ENCODE measurements at places on chromosomes 1 and 21. TPM values are rescaled to one million over a fixed set of nuclear protein-coding genes. Genes with fewer than 3 reads are reported as not detected.

DNA sequence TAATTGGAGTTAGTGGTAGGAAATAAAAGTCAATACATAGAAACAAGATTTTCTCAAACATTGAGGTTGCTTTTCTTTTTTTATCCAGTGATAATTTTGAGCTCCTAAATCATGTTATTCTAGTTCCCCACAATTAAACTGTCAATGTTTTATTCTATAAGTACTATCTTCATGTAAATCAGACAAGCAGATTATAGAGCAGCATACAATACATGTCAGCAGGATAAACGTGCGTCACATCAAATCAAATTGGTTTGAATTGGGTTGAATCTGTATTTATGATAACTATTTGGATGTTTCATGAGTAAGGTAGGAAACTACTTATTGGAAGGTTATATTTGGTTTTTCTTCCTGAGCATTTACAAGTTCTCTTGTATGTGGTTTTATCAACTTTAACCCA, 2028.7 kb downstream of the NCAM2 start:
- no peak for DNase-seq

GRCh38 chr1:119006406-119007279, 18.5 kb upstream of the TBX15 start:
- DNase-seq, result no peak

DNA sequence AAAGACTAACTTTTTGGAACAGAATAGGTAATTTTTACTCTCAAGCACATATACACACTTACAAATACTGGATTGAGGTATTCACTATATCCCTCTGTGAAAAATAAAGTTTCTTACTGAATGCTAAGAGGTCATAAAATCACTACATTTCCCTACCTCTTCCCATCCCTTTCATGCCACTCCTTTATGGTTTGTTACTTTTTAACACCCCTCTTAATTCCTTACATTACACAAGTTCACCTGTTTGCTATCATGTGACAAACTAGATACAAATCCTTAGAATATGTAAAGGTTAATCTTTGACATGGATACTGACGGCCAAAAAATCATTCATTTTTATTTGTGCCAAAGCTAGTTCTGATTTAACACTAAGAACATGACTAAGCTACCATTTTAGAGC, 6.8 kb upstream of the DCAF6 start:
- no peak for DNase-seq

- DNase-seq, result no peak
Measured at GRCh38 chr1:145689922-145690321, 17.2 kb downstream of the PDZK1 start.

Gene SAMSN1
- not detected for total RNA-seq

- DNase-seq, result no peak
Measured at GRCh38 chr1:11923069-11923826, 3.0 kb downstream of the KIAA2013 start.

DNA sequence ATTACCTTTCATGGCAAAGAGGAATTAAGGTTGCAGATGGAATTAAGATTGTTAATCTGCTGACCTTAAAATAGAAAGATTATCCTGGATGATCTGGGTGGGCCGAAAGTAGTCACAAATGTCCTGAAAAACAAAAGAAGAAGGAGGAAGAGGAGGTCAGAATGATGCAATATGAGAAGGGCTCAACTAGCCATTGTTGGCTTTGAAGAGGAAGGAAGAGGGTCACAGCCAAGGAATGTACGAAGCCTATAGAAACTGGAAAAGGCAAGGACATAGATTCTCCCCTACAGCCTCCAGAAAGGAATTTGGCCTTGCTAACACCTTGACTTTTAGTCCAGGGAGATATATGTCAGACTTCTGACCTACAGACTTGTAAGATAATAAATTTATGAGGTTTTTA, 39.4 kb upstream of the FMOD start:
- no peak for DNase-seq

GRCh38 chr1:147379889-147380288, 137.4 kb downstream of the CHD1L start:
- DNase-seq, result no peak

Gene CACHD1
- total RNA-seq, result 11.6 TPM

Gene SLC35A3
- total RNA-seq, result 15.0 TPM

DNA sequence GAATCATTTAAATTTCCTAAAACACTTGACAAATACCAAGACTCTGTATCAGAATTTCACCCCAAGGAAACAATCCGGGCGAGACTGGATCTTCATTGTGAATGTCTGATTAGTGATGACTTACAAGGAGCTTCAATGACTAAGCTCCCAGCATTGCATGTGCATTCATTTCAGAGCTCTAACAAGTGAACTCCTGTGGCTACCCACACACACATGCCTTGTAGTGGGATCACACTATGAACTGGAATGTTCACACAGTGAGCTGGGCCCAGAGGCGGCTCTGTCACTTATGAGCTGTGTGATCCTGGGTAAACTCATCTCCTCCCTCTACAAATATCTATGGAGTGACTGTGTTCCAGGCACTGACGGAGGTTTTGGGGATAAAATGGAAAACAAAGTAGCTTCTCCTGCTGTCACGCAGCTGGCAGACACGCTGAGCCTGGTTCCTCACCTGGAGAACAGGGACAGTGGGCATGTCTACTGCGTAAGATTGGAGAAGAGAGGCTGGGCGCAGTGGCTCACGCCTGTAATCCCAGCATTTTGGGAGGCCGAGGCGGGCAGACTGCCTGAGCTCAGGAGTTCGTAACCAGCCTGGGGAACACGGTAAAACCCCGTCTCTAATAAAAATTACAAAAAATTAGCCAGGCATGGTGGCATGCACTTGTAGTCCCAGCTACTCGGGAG, 56.9 kb downstream of the CLSTN1 start:
- peak; percentile 99 for DNase-seq

GRCh38 chr1:92306020-92306419, 7.2 kb downstream of the RPAP2 start:
- no peak for DNase-seq

GRCh38 chr1:203558064-203558760, 64.3 kb downstream of the OPTC start:
- peak; percentile 100 for DNase-seq

GRCh38 chr21:28949318-28949717, 43.4 kb downstream of the LTN1 start:
- DNase-seq, result no peak

DNA sequence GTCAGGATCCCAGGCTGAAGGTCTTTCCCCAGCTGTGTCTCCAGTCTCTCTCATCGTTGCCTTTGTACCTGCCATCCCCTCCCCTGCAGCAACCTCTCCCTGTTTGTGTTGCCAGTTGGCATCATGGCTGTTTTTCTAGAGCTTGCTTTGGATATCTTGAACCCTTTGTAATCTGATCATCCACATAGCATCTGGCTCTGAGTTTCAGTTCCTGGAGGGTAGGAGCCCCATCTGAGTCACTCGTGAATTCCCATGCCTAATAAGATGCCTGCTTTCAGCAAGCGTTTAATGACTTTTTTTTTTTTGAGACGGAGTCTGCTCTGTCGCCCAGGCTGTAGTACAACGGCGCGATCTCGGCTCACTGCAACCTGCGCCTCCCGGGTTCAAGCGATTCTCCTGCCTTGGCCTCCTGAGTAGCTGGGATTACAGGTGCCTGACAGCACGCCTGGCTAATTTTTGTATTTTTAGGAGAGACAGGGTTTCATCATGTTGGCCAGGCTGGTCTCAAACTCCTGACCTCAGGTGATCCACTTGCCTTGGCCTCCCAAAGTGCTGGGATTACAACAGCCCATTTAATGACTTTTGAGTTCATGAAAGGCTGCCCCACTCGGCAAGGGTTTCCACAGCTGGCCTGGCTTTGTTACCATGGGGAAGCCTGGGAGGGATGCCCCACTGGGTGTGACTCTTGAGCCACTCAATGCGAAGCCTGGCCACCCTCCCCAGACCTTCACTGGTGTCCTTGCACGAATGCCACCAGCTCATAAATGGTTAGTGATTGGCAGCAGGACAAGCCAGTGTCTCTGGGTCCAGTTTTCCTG, 11.9 kb downstream of the ALPL start:
- peak; percentile 44 for DNase-seq

Gene KRTAP7-1
- not detected for total RNA-seq

DNA sequence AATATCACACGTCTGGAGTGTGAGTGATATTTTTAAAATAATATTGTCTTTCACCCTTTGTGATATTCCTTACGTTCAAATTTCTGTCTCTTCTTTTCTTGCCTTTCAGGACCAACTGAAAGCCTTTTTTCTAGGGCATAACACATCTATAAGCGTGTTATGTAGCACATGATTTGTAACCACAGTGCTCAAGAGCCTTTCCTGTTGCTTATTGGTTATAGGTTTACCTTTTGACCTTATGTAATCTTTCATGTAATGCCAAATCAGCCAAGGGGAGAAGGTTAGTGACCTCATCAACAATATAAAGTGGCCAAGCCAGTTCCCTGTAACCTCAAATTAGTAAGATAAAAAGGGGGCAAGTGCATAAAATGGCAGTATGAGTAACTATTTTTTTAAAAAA, 480.2 kb downstream of the AMY1C start:
- DNase-seq, result no peak

GRCh38 chr1:157956732-157957131, 36.7 kb upstream of the KIRREL1 start:
- DNase-seq, result no peak

Gene OR6P1
- not detected for total RNA-seq

DNA sequence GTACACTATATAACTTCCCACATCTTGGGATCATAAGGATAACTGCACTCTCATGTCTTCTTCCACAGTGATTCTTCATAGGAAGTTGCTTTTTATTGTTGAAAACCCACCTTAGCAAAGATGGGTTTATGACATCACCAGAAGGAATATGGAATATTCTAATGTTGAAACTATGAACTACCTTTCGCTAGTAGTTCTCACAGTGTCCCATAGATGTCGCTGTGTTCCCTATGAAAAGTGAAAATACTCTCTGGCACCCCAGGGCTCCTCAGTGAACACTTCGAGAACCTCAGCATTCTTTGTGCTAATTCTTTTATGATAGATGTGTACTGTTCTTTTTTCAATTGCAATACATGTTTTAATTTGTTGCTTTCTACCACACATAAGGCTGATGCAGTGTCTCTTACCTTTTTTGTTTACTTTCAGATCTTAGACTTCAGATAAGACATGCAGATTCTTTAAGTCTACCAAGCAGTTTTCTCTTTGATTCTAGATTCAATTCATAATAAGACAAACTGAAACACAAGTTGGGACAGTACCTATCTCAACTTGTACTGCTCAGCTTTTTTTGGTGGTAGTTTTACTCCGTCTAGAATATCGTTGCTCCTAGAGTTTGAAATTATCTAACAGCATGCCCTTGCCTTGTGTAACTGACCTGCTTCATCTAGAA, 90.8 kb downstream of the GTF2B start:
- DNase-seq, result peak; percentile 27

DNA sequence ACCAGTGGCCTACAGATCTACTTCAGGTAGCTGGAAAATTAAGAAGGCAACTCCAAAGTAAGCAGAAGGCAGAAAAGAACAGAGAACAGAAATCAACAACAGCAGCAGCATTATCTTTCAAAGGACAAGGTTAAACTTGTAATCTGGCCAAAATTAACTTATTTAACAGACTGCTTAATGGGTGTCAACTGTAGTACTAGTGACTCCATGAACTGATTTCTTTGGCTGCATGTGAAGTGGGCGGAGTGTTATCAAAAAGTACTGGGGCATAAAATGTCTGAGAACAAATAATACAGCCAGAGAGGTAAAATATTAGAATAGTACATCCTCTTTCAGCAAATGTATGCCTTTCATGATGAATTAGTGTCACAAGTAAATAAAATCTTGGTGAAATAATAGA, 24.6 kb upstream of the NADK start:
- DNase-seq, result no peak

DNA sequence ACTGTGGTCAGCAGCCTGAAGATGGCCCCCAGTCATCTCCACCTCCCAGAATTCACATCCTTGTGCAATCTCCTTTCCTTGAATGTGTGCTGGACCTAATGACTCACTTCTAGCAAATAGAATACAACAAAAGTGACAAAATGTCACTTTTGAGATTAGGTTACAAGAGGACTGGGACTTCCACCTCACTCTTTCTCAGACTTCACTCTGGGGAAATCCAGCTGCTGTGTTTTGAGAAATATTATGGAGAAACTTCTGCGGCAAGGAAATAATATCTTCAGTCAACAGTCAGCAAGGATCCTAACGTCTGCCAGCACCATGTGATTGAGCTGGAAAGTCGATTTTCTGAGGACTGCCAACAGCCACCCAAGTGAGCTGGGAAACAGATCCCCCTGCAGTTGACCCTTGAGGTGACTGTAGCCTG, 70.5 kb upstream of the GADD45A start:
- no peak for DNase-seq

Gene DMBX1
- not detected for total RNA-seq

GRCh38 chr1:51686450-51686849, 69.6 kb downstream of the OSBPL9 start:
- no peak for DNase-seq
